Pericardium fibroblast (primary cell): ENCODE measurements at places on chromosomes 6 and 20. TPM values are rescaled to one million over a fixed set of nuclear protein-coding genes. Genes with fewer than 3 reads are reported as not detected.

The TGM3 gene
- under 0.01 TPM in 1 of 2 replicates, not detected in the other for total RNA-seq

The RSPO3 gene
- total RNA-seq: 0.47 and 1.5 TPM in 2 replicates

The SCRT2 gene
- total RNA-seq: not detected in 2 replicates

The DDX43 gene
- 0.09 and 0.70 TPM in 2 replicates for total RNA-seq

The PTGIS gene
- 58.2 and 66.7 TPM in 2 replicates for total RNA-seq

The VEGFA gene
- 134 and 143 TPM in 2 replicates for total RNA-seq

The MEP1A gene
- total RNA-seq: not detected in 2 replicates

The PAX1 gene
- total RNA-seq: not detected in 2 replicates

The SGK2 gene
- not detected in 2 replicates for total RNA-seq

The DUSP15 gene
- total RNA-seq: 0.09 and 0.70 TPM in 2 replicates

The TNFRSF6B gene
- 2.6 and 9.3 TPM in 2 replicates for total RNA-seq

The PAK5 gene
- not detected in 2 replicates for total RNA-seq
